ENCODE measurements at places on chromosomes 2 and 18.

DNA sequence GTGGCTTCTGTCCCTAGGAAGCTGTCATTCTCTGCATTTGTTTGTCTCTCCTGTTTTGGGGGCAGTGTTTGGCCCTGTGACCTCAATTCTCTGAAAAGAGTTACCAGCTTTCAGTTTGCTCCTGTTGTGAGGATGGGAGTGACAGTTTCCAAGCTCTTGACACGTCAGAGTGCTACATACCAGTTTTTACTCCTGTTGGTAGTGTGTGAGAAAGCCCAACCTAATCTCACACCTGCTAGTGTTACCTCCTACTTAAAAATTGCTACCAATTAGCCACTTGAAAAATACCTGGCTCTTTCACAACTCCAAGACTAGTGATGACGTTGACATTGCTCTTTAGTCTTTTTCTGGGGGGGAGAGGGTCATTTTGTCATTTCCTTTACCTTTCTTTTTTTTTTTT is 14.1 kb downstream of the SKA1 start:
- DNase-seq = no peak

GRCh38 chr2:105869341-105869740 is 124.6 kb downstream of the NCK2 start:
- DNase-seq = no peak

DNA sequence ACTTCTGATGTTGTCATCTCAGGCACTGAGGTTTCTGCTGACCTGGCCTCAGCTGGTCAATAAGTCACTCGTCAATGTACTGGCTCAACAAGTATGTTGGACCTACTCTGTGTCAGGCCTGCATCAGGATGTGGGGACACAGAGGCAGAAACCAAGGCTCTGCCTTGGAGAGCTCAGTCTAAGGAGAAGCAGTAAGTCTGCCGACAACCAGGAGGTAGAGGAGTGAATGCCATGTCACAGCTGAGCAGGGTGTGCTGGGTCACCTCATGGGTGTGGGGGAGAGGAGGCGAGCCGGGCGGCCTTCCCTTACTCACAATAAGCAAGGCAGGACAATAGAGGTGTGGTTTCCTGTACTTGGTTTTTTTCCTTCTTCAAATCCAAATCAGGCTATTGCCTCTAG is 75.8 kb downstream of the COLEC12 start:
- DNase-seq = no peak

- DNase-seq = no peak
Observed at GRCh38 chr2:232478571-232479340, 8.9 kb downstream of the ECEL1 start.

DNA sequence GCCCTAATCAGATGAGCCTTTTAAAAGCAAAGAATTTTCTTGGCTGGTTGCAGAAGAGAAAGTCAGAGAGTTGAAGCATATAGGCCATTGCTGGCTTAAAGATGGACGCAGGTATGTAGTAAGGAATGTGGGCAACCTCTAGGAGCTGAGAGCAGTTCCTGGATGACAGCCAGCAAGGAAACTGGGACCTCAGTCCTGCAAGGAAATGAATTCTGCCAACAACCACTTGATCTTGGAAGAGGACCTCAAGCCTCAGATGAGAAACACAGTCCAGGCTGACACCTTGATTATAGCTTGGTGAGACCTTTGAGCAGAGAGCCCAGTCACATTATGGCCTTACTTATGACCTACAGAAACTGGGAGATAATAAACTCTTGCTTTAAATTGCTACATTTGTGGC is 15.7 kb downstream of the PHOSPHO2 start:
- DNase-seq = no peak

DNA sequence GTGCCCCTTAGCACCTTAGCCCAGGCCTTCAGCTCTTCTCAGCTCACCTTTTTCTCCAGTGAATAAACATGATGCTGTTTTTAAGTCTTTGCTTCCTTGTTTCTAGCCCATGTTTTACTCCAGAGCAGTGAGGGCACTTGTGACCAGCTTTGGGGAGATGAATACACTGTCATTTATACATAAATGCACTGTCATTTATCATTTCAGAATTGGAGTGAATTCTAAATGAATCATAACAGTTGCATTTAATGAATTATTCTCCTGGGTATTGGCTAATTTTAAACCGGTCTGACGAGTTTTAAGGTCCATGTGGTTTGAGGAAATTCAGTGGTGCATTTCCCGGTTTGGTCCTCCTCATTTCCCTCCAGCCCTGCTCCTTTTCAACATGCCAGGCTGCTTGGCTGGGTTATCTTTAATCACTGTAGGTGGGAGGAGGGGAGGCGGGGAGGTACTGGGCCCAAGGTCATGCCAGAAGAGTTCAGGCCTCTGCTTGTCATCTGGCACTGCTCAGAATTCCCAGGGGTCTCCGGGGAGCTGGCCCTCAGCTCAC is 23.9 kb downstream of the PRKCE start:
- DNase-seq = peak; percentile 37

- DNase-seq = no peak
Observed at GRCh38 chr2:19841918-19842693, 59.7 kb downstream of the TTC32 start.

DNA sequence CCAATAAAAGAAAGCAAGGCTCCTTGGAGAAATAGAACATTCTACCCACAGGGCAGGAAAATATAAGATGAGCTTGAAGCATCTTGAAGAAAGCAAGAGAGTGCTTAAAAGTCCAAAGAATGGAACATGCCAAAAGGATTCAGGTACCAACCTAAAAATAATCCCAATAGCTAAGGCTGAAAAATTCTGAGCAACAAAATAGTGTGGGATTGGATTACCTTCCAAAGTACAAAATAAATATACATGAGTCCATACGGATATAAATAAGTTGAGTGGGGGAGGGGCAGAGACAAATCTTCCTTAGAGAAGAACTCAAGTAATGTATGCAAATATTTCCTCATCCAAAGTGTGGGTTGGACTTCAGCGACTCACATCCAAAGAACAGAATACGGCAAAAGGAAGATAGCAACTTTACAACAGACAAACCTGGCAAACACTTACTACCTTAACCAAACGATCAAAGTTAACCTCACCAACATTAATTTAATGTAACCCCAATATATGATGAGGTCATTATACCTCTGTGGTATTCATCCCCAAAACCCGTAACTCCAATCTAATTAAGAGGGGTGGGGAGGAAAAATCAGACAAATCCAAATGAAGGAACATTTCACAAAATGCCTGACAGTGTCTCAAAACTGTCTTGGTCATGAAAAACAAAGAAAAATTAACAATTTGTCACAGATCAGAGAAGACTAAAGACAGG is 26.9 kb downstream of the MEMO1 start:
- no peak for DNase-seq

DNA sequence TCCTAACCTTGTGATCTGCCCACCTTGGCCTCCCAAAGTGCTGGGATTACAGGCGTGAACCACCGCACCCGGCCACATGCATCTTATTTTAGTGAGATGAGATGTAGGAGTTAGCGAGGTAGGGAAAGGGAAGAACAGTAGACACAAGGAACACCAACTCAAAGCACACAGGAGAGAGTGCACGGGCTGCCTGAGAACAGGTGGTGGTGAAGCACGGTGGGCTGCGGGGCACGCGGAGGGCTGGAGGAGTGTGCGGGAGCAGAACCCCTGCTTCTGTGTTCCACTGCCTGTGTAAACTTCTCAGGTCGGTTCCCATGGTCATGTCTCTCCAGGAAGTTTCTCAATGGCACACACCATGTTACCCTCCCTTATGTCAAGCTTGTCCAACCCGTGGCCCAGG is 38.7 kb downstream of the PROC start:
- no peak for DNase-seq

DNA sequence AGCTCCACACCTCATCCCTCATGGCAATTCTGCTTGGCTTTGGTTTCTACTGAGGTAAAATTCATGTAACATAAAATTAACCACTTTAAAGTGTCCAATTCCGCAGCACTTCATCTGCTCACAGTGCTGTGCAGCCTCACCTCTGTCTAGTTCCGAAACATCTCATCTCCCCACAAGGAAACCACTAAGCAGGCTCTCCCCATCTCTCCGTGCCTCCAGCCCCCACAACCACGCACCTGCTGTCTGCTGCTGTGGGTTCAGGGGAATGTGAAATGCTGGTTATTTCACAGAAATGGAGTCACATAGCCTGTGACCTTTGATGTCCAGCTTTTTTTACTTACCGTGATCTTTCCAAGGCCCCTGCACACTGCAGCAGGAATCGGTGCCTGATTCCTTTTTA is 7.7 kb upstream of the GPC1 start:
- DNase-seq = no peak

DNA sequence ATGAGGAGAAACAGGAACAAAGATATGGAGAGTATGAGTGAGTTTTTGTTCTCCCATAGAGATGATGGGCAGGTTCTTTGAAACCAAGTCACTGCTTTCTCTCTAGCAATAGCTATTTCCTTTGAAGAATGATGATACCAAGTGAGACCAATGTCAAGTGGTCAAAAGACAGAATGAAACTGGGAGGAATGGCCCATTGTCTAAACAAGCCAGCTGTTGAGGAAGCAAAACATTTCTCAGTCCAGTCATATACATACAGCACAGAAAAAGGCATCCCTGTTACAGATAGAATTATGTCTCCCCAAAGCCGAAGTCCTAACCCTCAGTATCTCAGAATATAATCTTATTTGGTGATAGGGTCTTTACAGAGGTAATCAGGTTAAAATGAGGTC is 66.1 kb upstream of the EPC2 start:
- no peak for DNase-seq

GRCh38 chr2:77005522-77005921 is 516.7 kb downstream of the LRRTM4 start:
- no peak for DNase-seq

DNA sequence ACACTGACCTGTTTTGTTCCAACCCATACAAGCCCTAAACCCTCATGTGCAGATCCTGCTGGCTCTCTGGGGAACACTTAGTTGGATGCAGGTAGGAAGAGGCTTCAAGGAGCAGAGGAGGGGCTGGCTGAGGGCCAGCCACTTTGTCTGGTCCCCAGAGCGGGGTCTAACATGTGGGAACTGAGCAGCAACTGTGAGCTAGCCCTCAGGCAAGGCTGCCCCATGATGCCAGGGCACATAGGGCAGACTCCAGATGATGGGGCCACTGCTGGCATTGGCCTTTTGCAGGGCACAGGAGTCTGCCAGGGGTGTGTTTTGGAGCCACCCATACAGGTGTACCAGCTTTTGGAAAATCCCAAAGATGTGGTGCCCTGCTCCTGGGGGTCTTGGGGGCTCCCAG is 67.7 kb downstream of the HPCAL1 start:
- no peak for DNase-seq

DNA sequence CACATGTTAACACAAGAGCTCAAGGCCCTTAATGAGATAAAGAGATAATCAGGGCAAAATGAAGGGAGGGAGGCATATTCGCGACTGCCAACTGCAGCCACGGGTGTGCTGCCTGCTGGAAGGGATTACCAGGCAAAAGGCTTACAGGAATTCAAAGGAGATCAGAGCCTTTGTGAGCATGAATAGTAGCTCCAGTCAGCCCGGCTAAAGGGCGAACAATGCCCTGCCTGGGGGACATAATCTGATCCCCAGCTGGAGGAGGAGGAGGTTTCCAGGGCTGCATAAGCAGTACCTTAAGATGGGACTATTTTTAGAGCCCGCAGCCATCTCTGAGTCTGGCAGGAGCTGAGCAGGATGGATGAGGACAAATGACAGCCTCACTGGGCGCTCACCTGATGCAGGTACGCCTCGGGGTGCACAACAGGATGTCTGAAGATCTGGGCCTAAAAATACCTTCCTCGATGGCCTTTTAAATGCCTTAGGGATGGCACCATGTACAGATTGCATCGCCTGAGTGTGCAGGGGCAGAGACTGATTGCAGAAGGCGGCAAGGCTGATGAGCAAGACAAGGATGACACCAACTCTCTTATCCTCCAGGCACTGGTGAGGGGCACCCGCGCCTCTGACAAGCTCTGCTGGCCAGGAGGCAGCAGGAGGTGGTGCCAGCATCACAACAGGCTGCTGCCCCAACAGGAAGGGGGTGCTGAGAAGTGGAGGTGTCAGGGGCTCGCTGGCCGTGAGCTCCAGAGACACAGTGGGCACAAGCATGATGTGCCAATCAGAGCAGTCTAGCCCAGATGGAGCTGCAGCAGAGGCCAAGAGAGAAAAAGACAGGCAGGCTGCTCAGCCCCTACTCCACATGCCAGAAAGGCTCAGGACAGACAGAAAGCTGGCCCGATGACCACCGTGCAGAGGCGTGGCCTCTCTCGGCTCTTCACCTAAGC is 111.4 kb downstream of the EIPR1 start:
- DNase-seq = no peak

DNA sequence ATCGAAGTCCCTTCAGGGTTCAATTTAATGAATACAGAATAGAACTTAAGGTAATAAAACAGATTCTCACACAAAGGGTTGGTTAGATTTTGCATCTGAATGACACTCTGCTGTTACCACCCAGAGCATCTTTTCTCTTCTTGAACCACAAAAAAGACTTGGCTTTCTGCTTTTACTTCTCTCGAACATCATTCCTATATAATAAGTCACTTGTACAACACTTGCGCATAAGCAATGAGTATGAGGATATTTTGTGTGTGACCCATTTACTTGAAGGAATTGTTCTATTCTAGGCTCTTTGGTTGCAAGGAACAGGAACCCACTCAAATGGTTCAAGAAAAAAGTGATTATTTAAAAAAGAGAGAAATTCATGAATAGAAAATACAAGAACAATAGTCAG is 126.2 kb downstream of the NUP35 start:
- DNase-seq = no peak

DNA sequence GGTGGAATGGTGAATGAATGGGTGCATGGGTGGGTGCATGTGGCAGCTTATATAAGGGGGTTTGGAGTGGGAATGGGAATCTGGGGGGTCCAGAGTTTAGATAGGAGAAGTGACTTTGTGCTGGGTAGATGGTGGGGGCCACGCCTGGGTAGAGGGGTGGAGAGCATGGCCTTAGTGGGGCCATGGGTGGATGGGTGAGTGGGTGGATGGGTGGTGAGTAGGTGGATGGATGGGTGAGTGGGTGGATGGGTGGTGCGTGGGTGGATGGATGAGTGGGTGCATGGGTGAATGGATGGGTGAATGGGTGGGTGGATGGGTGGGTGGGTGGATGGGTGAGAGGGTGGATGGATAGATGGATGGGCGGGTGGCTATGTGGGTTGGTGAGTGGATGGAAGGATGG is 53.9 kb downstream of the MYO7B start:
- DNase-seq = no peak

DNA sequence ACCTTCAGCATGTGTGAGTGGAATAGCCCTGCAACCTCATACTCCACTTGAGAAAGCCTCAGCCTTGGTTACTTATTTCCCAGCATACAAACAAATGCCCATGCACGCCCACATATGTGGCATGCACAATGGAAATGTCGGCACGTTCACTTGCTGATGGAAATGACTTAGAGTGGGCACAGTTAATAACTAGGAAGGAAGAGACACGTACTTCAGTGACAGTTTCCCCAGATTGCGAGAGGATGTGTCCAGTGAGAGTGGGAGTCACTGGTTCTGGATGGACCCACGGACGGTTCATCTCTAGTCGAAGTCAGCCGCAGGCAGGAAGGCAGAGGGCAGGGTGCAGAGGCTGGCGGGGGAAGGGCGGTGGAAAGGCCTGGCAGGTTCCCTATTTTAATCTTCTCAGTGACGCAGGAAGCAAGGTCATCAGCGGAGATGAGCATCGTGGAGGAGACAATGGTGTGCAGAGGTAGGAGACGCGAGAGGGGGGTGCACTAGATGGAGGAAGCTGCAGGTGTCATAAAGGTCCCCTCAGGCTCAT is 350.7 kb upstream of the MYT1L start:
- no peak for DNase-seq
